ENCODE measurements at places on chromosomes 4 and X. TPM values are rescaled to one million over a fixed set of nuclear protein-coding genes. Genes with fewer than 3 reads are reported as not detected.

The TMEM131L gene
- total RNA-seq, result 2.4 TPM

The C1QTNF7 gene
- total RNA-seq, result not detected

DNA sequence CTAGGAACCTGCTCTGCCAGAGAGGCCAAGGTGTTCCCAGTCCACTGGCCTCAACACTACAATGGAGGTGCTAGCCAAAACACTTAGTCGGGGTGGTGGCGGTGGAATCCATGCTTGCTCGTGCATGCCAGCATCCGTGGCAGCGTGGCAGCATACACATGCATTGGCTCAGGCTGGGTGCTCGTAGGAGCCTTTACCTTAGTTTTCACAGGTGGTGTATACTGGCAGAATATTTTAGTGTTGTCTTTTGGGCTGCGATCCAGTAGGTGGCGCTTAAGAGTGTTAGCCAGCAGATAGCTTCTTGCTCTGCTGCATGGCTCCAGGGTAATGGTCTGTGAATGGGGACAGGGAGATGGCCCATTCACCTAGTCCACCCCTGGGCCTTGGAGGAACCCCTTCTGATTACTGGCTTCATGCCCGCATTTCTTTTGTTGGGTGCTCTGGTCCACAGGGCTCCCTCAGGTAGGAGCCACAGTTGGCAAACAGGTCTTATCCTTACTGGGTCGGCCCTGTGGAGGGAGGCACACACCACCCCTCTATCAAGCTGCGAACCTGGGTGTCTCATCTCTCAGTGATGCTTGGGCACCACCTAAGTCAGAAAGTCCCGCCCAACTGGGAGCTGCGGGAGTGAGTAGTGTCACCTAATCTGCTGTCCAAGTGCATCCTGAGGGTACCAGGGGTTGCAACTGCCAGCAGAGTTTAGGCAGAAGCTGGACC, 40.0 kb downstream of the RIPPLY1 start:
- DNase-seq, result no peak

The PLS3 gene
- 133 TPM for total RNA-seq

The LRIT3 gene
- total RNA-seq, result not detected

The TAF7L gene
- total RNA-seq, result not detected

All from Caki2 (cell line).